ENCODE measurements at places on chromosomes 16 and 17. TPM values are rescaled to one million over a fixed set of nuclear protein-coding genes. Genes with fewer than 3 reads are reported as not detected.

GRCh38 chr17:17494499-17494869 is 1.7 kb downstream of the RASD1 start:
- no peaks in the 10 kb centered on the region for H3K36me3 ChIP-seq
- H3K27me3 ChIP-seq: no peaks in the 10 kb centered on the region

DNA sequence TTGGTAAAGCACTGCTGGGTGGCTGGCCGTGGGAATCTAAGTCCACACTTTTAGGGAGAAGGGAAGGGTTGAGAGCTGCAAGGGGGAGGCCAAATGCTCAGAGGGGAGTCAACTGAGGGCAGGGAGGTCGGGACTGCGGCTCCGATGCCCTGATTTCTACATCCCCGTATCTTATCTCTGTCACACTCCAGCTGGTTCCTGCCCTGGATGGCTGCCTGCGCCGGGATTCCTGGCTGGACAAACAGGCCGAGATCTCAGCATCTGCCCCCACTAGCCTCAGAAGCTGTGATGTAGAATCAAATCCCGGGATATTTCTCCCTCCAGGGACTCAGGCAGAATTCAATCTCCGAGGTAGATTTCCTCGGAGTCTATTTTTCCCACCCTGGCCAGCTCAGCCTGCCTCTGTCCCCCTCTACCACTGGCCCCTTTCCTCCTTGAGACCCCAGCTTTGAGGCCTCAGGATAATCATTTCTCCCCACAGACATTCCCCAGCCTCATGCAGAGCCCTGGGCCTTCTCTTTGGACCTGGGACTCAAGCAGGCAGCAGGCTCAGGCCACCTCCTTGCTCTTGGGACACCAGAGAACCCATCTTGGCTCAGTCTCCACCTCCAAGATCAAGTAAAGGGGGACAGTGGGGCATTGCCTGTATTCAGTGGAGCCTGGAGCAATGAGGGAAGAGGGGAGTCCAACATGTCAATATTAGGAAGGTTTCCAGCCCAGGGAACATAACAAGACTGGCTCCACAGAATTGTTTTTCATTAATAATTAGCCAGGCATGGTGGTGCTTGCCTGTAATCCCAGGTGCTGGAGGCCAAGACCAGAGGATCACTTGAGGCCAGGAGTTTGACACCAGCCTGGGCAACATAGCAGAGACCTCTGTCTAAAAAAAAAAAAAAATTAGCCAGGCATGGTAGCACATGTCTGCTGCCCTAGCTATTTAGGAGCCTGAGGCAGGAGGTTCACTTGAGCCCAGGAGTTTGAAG is 1.8 kb downstream of the SHBG start:
- H3K27ac ChIP-seq: no peak overlapping the region
- no peaks in the 10 kb centered on the region for H3K27me3 ChIP-seq
- DNase-seq: no peak

- DNase-seq: no peak
- H3K36me3 ChIP-seq: no peaks in the 10 kb centered on the region
- H3K4me1 ChIP-seq: no peaks in the 10 kb centered on the region
- H3K4me3 ChIP-seq: no peak overlapping the region
Observed at GRCh38 chr16:72404299-72404698, 232.3 kb upstream of the PMFBP1 start.

DNA sequence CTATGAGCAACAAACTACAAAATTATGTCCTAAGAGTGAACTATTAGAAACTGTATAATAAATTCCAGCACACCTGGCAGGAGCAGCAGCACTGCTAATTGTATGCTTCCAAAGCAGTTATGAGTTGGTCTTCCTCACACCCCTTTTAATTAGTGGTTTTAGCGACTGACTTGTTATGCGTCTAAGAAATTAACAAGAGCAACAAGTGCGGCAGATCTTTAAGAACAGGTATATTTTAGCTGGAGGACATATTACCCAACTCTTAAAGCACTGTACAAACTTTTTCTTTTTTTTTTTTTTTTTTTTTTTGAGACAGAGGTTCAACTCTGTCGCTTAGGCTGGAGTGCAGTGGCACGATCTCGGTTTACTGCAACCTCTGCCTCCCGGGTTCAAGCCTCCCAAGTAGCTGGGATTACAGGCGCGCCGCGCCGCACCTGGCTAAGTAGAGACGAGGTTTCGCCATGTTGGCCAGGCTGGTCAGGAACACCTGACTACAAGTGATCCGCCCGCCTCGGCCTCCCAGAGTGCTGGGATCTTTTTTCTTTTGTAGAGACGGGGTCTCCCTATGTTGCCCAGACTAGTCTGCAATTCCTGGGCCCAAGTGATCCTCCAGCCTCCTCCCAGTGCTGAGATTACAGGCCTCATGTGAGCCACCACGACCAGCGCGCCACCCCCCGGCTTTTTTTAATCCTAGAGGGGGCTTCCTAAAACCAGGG is 1.6 kb upstream of the FBXL20 start:
- DNase-seq: no peak
- H3K27ac ChIP-seq: no peak overlapping the region
- H3K27me3 ChIP-seq: no peaks in the 10 kb centered on the region
- H3K4me1 ChIP-seq: peaks cover 23% of the 10 kb centered on the region

- DNase-seq: peak; percentile 47
- H3K4me1 ChIP-seq: peaks cover 10% of the 10 kb centered on the region
- H3K4me3 ChIP-seq: no peak overlapping the region
- no peaks in the 10 kb centered on the region for H3K36me3 ChIP-seq
- no peak overlapping the region for H3K27ac ChIP-seq
Observed at GRCh38 chr16:23324727-23325126, 22.6 kb downstream of the SCNN1B start.

DNA sequence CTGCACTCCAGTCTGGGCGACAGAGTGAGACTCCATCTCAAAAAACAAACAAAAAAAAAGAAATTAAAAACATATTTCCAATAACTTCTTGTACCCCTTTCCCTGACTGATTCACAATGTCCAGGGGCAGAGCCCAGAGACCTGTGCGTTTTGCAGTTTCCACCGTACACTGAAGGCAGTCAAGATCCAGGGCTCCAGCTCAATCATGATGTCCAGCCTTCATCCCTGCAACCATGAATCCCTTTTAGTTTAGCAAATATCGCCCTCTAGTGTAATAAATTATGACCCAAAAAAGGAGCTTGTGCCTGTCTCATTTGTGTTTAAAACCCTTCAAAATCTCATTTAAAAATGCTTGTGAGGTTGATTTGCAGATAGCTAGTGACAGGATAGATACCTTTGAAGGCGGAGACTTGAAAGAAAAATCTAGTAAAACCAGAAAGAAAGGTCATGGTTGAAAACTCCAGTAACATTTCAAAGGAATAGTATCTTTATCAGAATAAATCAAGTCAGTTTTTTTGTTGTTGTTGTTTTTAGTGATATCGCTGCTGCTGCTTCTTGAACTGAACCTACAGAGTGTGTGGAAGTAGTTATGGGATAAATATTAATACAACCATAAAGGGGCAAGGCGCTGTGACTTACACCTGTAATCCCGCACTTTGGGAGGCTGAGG is 3.7 kb upstream of the ERN1 start:
- no peak overlapping the region for H3K4me3 ChIP-seq
- H3K27me3 ChIP-seq: no peaks in the 10 kb centered on the region
- H3K36me3 ChIP-seq: no peaks in the 10 kb centered on the region
- DNase-seq: no peak
- H3K27ac ChIP-seq: no peak overlapping the region

Gene ICAM2
- total RNA-seq: 31.9 TPM

Gene RUNDC3A
- total RNA-seq: not detected

DNA sequence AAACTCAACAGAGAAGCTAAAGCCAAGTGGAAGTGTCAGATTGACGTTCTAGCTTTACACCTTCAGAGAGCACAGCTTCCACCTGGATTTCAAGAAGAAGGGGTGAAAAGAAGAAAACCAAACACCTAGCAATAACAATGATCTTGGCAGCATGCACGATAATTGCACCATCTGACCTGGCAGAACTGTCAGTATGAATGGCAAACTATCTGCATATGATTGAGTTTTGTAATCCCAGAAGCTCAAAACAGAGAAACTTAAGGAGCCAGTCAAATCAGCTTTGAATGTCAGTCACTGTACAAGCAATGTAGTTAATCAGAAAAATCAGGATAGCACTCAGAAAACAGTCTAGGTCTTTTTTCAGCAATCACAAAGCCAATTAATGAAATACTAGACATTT is 427.1 kb downstream of the ZFHX3 start:
- DNase-seq: no peak
- no peak overlapping the region for H3K4me3 ChIP-seq
- no peaks in the 10 kb centered on the region for H3K4me1 ChIP-seq
- H3K27ac ChIP-seq: no peak overlapping the region
- no peaks in the 10 kb centered on the region for H3K36me3 ChIP-seq
- H3K27me3 ChIP-seq: no peaks in the 10 kb centered on the region

Gene TBKBP1
- total RNA-seq: 16.9 TPM

DNA sequence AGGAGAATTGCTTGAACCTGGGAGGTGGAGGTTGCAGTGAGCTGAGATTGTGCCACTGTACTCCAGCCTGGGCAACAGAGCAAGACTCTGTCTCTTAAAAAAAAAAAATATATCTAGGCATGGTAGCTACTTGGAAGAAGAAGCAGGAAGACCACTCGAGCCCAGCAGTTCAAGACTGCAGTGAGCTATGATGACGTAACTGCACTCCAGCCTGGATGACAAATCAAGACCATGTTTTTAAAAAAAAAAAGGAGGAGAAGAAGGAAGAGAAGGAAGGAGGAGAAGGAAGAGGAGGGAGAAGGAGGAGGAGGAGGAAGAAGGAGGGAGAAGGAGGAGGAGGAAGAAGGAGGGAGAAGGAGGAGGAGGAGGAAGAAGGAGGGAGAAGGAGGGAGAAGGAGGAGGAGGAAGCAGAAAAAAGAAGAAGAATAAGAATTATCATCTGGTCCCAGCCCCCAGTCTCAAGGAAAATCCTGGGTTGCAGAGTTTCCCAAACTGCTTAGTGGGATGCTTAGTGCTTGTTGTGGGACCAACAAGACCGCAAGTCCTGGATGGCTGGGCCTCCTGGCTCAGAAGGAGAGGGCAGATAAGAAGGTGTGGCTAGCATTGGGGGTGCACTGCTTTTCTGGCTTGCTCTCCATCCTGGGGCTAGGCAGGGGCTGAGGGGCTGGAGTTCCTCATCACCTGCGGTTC is 3.7 kb upstream of the DRC7 start:
- no peaks in the 10 kb centered on the region for H3K36me3 ChIP-seq
- peaks cover 25% of the 10 kb centered on the region for H3K4me1 ChIP-seq
- no peaks in the 10 kb centered on the region for H3K27me3 ChIP-seq
- H3K4me3 ChIP-seq: no peak overlapping the region
- no peak for DNase-seq

Gene IL4R
- 9.8 TPM for total RNA-seq

DNA sequence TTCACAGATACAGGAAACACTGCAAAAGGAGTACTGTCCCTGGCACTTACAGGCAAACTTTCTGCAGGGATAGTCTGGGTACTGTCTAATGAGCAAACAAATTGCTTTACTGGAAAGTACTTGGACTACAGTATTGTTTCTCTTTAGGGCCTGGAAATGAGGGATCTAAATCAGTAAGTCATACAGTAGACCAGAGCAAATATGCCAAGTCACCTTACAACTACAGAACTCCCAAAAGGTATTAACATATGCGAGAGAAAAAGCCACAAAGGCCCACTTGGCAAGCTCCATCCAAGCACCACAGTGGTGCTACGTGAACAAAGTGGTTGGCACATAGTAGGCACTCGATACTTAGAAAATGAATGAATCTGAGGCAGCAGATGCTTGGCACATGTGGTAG is 87.8 kb downstream of the ZZEF1 start:
- H3K27me3 ChIP-seq: no peaks in the 10 kb centered on the region
- H3K4me3 ChIP-seq: no peak overlapping the region
- peaks cover 100% of the 10 kb centered on the region for H3K36me3 ChIP-seq
- DNase-seq: no peak
- no peaks in the 10 kb centered on the region for H3K4me1 ChIP-seq

DNA sequence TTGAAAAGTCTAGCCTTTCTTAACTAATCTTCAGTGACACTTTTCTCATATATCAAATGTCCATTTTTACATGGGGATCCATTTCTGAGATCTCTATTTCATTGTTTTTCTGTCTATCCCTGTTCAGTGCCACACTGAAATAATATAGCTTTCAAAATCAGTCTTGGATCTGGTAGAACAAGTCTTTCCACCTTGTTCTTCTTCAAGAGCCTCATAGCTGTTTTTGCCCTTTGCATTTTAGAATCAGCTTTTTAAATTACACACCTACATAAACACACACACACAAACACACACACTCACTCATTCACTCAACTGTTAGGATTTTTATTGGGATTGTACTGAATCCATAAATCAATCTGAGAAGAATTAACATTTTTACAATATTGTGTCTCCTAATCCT is 19.2 kb downstream of the GSDMB start:
- DNase-seq: no peak
- H3K27ac ChIP-seq: no peak overlapping the region
- peaks cover 21% of the 10 kb centered on the region for H3K36me3 ChIP-seq

DNA sequence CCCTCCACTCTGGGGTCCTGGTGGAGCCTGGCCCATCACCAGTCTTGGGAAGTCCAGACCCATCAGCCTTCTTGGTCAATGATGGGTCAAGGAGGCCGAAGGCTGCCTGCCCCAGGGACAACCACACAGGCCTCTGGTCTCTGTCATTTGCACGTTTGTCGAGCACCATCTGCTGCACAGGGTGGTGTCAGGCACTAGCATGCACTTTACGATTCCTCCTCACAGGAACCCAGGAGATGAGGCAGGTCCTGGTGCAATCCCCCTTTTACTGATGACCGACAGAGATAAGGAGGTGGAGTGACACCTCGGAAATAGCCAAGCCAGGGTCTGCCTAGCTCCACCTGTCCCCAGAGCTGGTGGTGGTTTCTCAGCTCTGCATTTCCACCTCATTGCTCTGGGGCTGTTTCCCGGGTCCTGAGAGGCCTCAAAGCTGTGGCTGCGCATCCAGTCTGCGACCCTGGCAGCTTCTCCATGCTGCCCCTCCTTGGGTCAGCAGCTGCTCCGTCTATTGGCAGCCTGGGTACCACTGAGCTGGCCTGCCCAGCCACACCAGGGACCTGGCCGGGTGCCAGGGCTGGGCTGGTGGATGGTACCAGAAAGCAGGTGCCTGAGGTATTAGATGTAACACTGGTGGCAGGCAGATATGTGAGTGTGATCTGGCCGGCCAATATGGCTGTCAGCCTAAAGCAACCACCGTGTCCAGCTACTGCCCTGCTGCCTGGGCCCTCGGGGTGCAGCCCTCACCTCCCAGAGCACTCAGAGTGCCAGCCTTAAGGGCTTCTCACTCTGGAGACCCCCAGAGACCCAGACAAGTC is 10.0 kb downstream of the MMP15 start:
- H3K27me3 ChIP-seq: no peaks in the 10 kb centered on the region

Gene C16orf89
- total RNA-seq: 15.7 TPM

- H3K4me1 ChIP-seq: no peaks in the 10 kb centered on the region
- H3K36me3 ChIP-seq: no peaks in the 10 kb centered on the region
- peaks cover 7% of the 10 kb centered on the region for H3K27me3 ChIP-seq
- no peak overlapping the region for H3K4me3 ChIP-seq
Observed at GRCh38 chr17:72466199-72466598, 345.4 kb downstream of the SOX9 start.

- no peak overlapping the region for H3K4me3 ChIP-seq
- no peaks in the 10 kb centered on the region for H3K36me3 ChIP-seq
- no peak for DNase-seq
Observed at GRCh38 chr17:59165933-59166342, 10.4 kb downstream of the PRR11 start.

GRCh38 chr17:37770631-37771518 is 26.0 kb upstream of the HNF1B start:
- no peak overlapping the region for H3K4me3 ChIP-seq
- H3K27me3 ChIP-seq: no peaks in the 10 kb centered on the region
- no peaks in the 10 kb centered on the region for H3K36me3 ChIP-seq
- DNase-seq: peak; percentile 41
- no peak overlapping the region for H3K27ac ChIP-seq
